Activated CD8-positive, alpha-beta memory T cell treated with anti-CD3 and anti-CD28 coated beads, Interleukin-2, amount 10 ng/mL, durations not matched to agents 7 days and 5 days (primary cell): ENCODE measurements at places on chromosomes 3 and 15. TPM values are rescaled to one million over a fixed set of nuclear protein-coding genes. Genes with fewer than 3 reads are reported as not detected.

Gene RAB6B
- total RNA-seq: 1.3 TPM

Gene ARPC4
- 300 TPM for total RNA-seq

Gene CHRD
- not detected for total RNA-seq

Gene NUP210
- total RNA-seq: 186 TPM

Gene GUCA1C
- total RNA-seq: not detected
